ENCODE measurements at places on chromosomes 4 and X.

- DNase-seq: peak; percentile 94
Observed at GRCh38 chrX:154443992-154444754, at the start of gene FAM50A. TSS of gene FAM50A (plus strand) at chrX:154444141. CDS start at chrX:154444236, 95 bp downstream.

- DNase-seq: no peak
Observed at GRCh38 chr4:186644737-186645261, 78.9 kb downstream of the FAT1 start.

DNA sequence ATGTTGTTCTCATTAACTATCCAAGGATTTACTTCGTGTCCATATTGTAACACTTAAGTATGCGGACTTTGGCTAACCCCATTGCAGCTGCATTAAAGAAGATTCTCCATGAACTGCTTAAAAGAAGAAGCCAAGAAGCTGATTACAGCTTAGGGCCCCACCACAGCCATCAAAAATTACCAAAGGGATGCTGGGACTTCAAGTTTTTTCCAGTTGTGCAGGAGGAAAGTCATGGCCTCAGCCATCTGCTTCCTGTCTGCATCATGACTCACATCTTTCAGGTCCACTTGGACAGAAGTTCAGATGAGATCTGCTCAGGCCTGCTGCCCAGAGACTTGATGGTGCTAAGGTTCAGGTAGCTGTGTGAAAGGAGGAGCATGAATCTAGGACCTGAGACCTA is 38.8 kb upstream of the CAPN6 start:
- no peak for DNase-seq

DNA sequence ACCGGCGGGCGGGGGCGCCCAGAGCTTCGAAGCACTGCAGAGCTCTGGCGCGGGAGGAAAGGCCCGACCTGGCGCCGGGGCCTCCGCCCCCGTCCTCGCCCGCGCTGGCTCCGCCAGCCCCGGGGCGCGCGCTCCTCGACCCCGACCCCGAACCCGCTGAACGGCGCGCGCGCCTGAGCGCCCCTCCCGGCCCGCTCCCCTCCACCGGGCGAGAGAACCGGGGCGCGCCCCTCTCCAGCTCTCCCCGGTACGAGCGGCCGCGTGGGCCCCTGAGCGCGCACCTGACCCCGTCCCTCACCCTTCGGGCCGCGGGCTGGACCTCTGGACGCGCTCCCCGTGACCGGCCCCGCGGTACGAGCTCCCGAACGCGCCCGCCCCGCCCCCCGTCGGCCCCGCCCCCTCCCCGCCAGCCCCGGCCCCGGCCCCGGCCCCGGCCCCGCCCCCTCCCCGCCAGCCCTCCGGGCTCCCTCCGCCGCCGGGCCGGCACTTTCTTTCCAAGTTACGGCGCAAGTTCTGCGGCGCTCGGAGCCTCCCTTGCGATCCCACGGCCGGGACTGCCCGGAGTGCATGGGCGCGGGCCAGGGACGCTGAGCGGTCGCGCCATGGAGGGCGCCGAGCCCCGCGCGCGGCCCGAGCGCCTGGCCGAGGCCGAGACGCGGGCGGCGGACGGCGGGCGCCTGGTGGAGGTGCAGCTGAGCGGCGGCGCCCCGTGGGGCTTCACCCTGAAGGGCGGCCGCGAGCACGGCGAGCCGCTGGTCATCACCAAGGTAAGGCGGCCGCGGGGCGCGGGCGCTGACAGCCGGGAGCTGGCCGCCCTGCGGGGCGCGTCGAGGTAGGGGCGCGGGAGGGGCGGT is at the start of gene SHROOM2:
SHROOM2 (plus strand) TSS at position 486 of the 854 bp plus-strand sequence; CDS start at position 603, 117 bp downstream.
- DNase-seq: peak; percentile 96

DNA sequence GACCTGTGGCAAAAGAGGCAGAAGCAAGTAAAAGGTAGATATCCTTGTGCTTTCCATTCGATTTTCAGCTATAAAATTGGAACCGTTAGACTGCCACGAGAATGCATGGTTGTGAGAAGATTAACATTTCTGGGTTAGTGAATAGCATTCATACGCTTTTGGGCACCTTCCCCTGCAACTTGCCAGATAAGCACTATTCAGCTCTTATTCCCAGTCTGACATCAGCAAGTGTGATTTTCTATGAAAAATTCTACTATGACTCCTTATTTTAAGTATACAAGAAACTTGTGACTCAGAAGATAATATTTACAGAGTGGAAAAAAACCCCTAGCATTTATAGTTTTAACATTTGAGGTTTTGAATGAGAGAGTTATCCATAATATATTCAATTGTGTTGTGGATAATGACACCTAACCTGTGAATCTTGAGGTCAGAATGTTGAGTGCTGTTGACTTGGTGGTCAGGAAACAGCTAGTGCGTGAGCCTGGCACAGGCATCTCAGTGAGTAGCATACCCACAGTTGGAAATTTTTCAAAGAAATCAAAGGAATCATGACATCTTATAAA is 3.9 kb downstream of the FGB start:
- DNase-seq: no peak

DNA sequence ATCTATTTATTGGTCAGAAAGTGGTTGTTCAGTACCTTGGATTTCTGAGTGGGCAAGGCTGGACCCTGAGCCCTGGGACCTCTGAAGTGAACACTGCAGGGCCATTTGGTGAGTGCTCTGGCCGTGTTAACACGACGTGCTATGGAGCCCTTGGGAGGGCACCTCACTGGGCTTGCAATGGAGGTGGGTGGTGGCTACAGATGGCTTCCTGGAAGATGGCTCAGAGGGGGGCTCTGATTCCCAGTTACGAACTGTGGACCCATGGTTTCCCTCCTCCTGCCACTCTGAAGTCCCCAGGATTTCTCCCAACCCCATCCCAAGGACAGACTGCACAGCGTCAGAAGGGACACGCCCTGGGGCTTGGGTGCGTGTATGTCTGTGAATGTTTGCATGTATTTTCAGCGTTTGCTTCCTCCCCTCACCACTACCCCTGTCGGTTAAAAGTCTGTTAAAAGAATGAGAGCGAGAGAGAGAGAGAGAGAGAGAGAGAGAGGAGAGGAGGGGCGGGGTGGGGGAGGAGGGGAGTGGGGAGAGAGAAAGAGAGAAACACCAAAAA is 3.7 kb upstream of the RHOH start:
- DNase-seq: no peak

GRCh38 chr4:103786014-103786413 is 66.2 kb upstream of the TACR3 start:
- peak; percentile 10 for DNase-seq

GRCh38 chr4:137768196-137768595 is 235.9 kb upstream of the PCDH18 start:
- no peak for DNase-seq

DNA sequence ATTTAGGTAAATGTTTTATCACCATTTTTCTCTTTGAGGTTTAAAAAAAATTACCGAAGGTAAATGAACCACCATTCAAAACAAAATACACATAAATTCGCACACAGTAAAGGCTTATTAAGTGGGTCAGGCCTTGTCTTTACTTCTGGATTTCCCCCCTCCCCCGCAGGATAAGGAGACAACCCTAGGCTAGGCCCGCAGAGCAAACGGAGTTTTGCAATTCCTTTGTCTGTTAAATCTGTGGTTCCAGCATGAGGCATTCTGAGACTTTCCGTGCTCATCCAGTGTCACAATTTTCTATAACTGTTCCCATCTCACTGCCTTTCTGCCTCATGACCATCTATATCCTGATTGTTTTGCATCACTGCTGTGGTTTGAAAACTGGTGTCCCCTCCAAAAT is 307.4 kb downstream of the DCHS2 start:
- no peak for DNase-seq

DNA sequence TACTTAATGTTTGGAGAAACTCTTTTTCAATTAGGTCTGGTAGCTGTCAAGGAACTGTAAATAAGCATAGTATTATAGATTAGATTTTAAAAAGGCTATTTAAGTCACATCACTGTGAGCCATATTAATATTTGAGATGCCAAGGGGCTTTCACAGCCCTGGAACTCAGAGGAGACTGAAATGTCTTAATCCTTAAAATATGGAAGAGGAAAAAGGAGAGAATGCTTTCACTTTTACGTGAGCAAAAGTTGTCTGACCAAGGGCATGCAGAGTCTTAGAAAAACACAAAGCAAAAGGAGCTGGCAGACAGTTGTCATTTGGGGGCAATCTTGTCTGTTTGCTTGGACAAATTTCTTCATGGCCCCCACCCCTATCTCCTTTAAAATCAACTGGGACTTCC is 253.2 kb upstream of the IGFBP7 start:
- no peak for DNase-seq

DNA sequence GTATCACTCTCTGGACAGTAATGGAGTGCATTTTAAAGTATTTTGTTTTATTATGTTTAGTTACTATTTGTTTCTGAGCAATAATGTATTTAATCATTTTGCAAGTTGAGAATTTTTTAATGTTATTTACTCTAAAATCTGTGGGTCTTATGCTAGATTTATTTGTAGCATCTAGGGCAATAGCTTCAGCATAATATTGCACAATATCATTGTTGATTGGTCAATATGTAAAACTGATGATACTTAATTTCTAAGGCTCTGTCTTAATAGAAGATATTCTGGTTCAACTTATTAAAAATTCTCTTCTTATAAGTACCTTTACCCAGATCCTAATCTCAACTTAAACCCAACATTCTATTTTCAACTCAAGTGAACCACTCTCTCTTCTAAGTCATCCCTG is 11.5 kb downstream of the SFRP2 start:
- no peak for DNase-seq

GRCh38 chrX:121639781-121640180 is 592.4 kb downstream of the GLUD2 start:
- DNase-seq: no peak

GRCh38 chrX:116246261-116246660 is 75.7 kb downstream of the AGTR2 start:
- no peak for DNase-seq

DNA sequence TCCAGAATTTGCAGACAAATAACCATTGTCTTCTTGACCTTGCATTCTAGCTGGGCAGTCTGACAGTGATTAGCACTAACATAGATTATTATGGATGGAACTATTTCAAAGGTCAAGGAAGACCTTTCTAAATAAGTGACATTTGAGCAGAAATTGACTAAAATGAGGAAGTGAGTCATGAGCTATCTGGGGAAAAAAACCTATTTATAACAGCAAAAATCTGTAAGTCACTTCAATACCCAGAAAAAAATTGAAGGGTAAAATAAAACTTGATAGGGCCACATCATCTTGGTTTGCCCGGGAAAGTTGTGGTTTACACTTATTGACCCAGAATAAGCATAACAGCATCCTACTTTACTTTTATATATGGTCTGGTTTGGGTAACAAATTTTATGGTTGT is 414.6 kb upstream of the HS3ST1 start:
- no peak for DNase-seq

DNA sequence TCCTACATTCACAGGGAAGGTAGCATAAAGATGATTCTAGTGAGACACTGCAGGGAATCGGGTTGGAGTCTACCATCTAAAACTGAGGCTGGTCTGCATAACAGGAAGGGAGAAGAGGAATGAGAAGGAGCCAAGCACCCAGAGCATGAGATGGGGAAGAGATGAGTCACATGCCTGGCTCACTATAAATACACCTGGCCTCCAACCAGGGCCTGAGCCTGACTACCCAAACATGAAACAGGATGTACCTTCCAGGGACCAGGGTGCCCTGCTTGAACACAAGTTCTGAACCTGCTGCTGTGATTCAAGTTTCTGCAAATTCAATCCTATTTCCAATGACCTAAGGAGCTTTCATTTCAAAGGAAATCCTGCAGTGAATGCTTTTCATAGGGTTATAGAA is 24.9 kb downstream of the CD99L2 start:
- no peak for DNase-seq

DNA sequence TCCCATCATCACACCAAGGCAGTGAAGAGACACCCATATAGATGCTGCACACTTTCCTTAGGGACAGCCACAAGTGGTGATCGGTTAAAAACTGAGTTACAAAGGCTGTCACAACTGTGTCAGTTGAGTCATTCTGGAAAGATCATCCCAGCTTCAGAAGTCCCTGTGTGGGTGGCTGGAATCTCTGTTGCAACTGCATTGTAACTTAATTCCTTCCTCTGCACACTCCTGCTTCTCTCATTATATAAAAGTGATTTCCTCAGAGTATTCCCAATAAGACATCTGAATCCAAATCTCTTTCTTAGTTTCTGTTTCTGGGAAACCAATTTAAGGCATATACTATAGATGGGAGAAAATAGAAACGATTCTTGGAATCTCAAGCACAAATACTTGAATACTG is 88.1 kb downstream of the FSTL5 start:
- DNase-seq: no peak

- DNase-seq: peak; percentile 58
Observed at GRCh38 chr4:73964862-73965611, 16.8 kb downstream of the PF4 start.

DNA sequence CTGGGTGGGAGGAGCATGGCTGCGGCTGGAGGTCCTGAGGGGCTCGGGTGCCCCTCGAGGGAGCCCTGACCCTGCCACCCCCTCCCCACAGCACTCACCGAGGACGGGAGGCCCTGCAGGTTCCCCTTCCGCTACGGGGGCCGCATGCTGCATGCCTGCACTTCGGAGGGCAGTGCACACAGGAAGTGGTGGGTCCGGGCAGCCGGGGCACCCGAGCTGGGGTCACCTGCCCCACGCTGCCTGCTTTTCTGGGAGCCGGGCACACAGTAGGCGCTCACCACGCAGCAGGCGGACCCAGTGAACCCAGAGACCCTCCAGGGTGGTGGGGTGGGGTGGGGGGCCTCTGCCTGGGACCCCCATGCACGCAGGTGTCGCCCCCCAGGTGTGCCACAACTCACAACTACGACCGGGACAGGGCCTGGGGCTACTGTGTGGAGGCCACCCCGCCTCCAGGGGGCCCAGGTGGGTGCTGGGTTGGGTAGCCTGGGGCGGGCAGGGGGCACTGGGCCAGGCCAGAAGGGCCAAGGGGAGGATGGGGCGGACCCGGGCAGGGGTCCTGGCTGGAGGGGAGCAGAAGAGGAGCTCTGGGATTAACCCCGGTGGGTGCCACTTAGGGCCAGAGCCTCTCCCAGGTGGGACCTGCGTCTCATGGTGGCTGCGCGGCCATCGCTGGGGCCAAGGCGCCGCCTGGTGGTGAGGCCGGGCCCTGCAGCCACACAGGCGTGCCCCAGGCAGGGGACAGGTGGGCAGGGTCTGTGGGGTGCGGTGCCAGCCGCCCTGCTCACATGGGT is 1.4 kb downstream of the HGFAC start:
- peak; percentile 99 for DNase-seq

GRCh38 chr4:62709618-62710252 is 1509.6 kb downstream of the ADGRL3 start:
- no peak for DNase-seq

DNA sequence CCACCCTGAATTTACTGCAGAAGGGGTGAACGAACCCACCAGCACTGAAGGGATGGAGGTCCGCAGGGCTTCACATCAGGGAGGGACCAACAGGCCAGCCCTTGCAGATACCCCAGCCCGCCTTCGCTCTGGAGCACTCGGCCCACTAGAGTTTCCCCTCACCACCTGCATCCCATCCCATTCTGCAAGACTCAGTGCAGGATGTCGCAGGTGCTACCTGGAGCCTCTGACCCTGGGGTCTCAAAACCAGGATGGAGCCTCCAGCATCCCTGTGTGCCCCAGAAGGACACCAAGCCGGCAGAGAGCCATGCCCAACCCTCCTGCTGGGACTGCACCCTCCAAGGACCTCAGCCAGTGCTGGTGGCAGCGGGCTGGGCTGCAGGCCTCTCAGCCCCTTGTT is 57.6 kb upstream of the ADRA2C start:
- no peak for DNase-seq

All from H7 (cell line).